ENCODE measurements at places on chromosomes 1 and 21.

GRCh38 chr1:180003026-180003695 lies 48.6 kb downstream of the CEP350 start:
- DNase-seq, result no peak

- DNase-seq, result no peak
Observed at GRCh38 chr1:28966617-28967016, 52.2 kb downstream of the EPB41 start.

GRCh38 chr1:48202030-48202752 lies 20.3 kb upstream of the SLC5A9 start:
- DNase-seq, result peak; percentile 42

DNA sequence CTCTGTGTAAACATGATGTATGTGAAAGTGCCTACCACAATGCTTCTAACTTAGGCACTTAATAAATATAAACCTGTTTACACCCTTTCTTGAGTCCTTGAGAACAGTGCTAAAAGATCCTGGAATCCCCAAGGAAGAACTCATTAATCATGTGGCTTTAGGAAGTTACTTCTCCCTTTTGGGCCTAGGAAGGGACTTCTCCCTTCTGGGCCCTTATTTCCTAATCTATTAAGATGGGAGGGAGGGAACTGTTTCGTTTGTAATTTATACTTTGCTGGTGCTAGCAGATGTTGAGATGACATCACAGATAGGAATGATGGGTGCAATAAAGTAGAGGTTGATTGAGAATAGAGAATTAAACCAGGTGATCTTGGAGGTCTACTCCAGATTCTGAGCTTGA lies 1.2 kb downstream of the BTF3L4 start:
- no peak for DNase-seq

GRCh38 chr1:218397752-218398339 lies 52.7 kb downstream of the TGFB2 start:
- DNase-seq, result no peak

DNA sequence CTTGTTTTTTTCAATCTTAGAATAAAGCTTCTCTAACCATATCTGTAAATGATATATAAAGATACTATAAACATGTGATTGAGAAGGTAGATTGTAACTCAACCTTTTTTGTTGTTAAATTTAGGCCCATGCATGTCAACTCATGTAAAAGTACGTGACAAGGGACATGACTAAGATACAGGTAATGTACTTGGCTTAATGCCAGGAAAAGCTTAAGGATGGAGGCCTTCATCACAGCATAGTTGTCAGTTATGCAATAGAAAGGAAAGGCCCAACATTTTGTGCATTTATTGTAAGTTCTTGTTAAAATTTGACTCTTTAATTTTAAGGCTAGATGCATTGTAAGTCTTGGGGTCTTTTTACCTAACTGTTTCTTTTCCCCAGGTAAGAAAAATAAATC lies 305.1 kb downstream of the LTN1 start:
- DNase-seq, result no peak

- DNase-seq, result peak; percentile 77
Observed at GRCh38 chr1:21933397-21934248, 3.5 kb downstream of the HSPG2 start.

DNA sequence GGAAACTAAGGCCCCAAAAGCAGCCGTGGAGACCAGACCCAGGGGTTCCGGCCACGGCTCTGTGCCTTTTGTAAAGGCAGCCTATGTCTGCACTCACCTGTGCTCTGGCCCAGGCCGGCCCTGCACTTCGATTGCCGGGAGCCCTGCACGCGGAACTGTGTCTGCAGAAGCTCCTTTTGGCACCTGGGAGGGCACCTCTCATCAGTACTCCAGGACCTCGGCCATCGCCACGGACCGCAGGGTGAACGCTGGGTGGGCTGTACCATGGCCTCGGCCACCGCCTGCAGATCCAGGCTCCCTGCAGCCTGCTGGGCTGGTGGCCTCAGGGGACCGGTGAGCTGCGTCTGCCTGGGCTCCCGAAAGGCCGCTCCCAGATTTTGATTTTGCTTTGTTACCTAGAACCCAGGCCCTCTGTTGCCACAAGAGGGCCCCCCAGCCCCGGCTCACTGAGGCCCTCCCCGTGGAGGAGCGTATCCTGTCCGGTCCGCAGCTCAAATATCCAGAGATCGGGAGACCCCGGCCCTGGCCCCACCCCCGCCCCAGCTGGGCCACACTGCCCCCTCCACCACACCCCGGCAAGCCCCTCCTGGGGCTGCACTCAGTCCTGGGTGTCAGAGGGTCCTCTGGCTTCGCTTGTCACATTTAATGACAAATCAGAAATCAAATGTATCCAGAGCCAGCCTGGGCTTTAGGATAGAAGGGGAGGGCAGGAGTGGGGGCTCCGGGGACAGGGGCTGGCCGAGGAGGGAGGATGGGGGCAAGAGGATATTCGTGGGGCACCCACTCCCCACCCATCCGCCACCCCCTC lies 60.2 kb upstream of the PDE9A start:
- DNase-seq, result peak; percentile 58

- no peak for DNase-seq
Observed at GRCh38 chr1:67274623-67275325, 32.9 kb upstream of the IL12RB2 start.

DNA sequence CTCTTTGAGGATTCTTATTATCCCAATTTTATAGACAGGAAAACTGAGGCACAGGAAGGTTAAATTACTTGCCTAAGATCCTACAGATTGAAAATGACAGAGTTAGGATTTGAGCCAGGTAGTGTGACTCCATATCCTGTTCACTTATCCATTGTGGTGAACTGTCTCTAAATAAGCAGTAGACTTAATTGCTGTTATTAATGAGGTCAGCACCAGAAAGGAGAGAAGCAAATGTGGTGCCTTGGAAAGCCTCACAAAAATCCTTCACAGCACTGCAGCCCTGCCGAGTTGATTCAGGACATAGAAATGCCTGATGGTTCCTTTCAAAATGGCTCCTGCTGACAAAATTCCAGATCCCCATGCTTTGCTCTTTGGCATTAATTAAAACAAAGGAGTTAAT lies 193.3 kb upstream of the BEND5 start:
- no peak for DNase-seq

DNA sequence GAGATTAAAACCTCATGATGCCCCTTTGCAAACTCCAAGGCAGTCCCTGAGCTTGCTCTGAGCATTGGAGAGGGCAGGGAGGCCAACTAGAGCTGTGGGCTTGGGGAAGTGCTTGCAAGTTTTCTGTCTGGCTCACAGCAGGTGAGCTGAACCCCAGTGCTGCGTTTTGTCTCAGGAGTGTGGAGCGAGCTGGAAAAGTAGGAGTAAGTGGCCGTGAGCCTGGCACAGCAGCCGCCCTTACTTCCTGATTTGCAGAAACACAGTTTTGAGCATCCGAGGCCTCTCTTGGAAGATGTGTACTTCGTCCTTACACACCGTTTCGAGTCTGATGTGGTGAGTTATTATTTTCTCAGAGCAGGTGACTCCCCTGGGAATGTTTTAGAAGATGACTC lies 221.2 kb upstream of the C1orf174 start:
- no peak for DNase-seq

DNA sequence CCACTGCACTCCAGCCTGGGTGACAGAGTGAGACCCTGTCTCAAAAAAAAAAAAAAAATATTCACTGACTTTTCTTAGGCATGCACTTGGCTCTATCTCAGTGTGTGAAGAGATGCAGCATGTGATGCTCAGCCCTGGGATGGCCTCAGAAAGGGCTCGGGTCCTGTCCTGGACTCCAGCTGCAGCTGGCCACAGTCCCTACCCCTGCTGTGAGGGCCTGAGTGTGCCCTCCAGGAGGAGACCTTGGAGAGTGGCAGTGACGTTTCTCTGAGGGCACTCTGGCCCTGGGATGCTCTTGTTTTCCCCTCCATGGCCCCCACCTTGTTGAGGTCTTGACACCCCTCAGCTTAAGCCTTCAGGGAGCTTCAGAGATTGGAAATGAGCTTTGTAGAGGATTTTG lies 81.9 kb upstream of the POU3F1 start:
- DNase-seq, result no peak

DNA sequence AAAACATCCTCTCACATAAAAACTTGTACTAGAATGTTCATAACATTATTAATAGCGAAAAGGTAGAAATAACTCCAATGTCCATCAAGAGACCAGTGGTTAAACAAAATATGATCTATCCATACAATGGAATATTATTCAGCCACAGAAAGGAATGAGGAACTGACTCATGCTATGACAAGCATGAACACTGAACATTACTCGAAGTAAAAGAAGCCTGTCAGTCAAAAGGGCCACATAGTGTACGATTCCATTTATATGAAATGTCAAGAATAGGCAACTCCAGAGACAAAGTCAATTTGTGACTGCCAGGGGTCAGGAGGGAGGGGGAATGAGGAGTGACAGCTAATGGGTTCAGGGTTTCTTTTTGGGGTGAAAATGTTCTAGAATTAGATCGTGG lies 2.3 kb downstream of the VPS26C start:
- no peak for DNase-seq

DNA sequence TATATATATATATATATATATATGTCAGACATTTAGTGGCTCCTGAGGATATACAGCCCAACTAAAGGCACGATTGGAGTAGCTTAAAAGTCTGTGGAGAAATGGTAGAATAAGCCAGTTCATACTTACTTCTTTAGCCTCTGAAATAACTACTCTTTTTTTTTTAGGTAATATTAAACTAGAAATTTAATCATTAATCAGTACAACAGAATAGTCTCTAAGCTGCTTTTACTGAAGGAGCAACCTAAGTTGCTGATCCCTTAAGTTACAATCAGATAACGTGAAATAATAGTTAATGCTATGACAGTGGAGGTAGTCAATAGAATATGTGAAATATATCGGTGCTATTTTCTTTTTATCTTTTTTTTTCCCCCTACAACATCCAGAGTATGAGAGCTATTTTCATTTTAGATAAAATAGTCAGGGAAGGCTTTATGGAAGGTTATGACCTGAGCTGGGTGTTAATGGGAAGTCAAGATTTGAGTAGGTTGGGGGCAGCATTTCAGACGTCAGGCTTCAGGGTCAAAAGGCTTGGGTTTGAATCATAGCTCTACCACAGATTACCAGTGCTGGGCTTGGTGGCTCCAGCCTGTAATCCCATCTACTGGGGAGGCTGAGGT lies 15.6 kb downstream of the ZMPSTE24 start:
- no peak for DNase-seq

DNA sequence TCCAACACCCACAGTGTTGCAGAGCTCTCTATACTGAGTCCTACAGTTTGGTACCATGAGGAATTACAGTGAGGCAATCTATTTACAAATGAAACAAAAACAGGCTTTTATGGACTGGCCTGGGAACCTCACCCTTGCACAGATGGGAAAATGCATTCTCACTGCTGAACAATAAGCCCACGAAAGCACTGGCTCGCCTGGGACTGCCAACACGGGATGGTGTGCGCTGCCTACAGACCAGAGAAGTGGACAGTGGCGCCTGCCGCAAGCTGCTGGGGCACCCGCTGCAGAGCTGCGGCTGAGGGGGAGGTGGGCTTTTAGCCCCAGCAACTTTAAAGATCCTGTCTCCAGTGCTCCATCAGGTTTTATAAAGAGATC lies 28.5 kb upstream of the ABCG1 start:
- no peak for DNase-seq

DNA sequence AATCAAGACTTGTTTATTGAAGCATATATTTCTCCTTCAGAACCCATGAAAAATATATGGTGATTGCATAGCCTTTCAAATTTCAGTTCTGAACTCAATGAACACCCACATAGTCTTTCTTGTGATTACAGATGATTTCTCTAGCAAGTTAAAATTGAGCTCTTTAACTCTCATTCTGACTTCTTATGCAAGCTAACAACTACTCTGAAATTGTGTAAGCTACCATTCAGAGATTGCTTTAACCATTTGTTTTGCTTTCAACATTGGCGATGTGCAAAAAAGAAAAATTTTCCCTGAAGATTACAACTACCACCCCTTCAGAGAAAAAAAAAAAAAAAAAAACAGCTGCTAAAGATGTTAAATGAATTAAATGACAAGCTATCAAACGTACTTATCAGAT lies 193.9 kb downstream of the DAB1 start:
- no peak for DNase-seq

DNA sequence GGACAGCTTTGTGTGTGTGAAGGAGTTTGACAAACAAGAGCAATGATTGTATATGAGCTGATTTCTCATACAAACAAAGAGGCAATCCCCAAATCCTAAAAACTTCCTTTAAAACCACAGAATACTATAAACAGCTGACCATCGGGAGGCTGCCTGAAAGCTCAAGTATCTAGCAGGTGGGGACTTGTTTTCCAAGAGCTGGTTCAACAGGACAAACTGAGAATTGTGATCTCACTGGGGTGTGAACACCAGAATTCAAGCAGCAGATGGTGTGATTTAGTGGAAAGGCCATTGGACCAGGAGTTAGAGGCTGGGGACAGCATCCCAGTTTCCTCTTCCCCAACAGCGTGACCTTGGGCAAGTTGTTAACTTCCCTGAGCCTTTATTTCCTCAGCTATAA lies 13.9 kb downstream of the LMX1A start:
- no peak for DNase-seq

DNA sequence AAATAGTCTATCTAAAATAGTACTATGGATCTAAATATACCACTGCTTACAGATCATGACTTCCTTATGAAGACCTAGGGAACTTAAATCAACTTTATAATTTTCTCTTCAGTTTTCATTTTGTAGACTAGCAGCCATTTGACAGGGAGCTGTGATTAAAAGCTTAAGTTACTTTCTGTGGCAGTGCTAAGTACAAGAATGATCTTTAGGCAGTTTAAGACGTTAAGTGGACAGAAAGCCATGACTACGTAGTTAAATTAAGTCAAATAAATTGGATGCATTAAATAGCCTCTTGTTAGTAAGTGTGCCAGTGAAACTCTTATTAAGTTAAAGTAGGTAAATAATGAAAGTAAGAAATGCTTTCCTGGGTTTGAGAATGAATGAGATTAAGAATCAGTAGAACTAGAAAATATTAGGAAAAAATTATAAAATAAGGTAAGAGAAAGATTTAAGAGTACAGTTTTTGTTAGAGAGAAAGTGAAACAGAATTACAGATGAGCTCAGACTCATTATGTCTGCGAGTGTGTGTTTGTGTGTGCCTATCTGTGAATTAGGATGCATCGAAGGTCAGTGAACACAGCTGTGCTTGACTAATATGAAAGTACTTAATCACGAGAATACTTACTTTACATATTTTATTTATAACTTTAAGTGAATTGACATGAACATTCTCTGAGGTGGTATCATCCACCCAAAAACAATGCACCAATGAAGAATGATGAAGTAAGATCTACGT lies 336.9 kb downstream of the KCNT2 start:
- no peak for DNase-seq

- no peak for DNase-seq
Observed at GRCh38 chr1:94597701-94598100, 56.1 kb upstream of the F3 start.

- DNase-seq, result no peak
Observed at GRCh38 chr1:26022404-26022779, 817 bp downstream of the EXTL1 start.

- no peak for DNase-seq
Observed at GRCh38 chr1:178051071-178051470, 42.8 kb upstream of the RASAL2 start.

- no peak for DNase-seq
Observed at GRCh38 chr1:63746129-63746864, 27.5 kb upstream of the ROR1 start.

- no peak for DNase-seq
Observed at GRCh38 chr1:168148916-168149315, 12.2 kb upstream of the GPR161 start.

GRCh38 chr1:206021008-206021625 lies 2.6 kb downstream of the CTSE start:
- no peak for DNase-seq

GRCh38 chr21:14616380-14617039 lies 70.4 kb upstream of the SAMSN1 start:
- DNase-seq, result no peak

Data from left ventricle myocardium inferior (tissue), 1 donor.